ENCODE measurements at places on chromosomes 2 and 18.

DNA sequence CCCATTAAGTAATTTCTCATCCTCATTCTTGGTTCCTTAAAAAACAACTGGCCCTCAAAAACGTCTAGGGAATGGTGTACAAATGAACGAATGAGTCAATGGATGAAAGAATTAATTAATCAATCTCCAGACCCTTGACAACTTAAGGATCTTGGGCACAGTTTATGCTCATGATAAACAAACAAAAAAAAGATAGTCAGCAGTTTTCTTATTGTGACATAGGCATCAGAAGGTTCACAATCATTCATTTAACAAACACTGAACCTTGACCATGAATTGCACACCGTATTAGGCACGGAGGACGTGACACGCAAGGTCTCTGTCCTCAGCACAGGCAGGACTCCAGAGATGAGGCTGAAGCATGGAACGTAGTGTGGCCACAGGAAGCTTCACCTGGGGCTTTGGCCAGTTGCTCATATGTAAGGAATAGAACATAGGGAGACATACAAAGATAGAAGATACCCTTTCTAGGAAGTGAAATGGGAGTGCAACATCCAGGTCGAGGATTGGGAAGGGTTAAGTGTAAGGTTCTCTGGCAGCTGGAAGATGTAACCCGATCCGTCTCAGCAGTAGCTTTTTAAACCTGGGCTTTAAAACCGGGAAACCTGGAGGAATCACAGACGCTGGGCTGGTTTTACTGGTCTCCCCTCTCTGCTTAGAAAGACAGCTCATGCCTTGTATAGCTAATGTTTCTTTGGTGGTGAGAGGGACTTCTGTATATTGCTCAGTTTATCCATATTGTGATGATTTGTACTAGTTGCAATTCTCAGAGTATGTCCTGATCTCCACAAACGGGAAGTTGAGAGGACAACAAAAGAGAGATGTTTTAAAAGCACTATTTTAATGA is 8.9 kb upstream of the LTBP1 start:
- no peak for DNase-seq

DNA sequence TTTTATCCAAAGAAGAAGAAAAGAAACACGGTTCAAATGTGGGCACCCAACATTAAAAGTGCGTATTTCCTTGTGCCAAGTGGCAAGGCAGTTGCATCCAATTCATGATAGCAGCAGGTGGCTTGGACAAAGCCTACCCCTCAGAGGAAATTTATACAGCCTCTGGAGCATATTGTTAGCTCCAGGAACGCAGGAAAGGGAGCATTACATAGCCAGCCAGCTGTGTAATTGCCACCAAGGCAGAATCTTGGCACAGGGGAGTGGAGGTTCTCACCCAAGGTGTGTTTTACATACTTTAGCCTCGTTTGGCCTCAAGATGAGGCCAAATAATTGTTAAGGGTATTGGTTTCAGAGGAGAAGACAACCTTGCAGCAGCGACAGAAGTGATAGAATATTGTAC is 526.9 kb downstream of the TMEM182 start:
- no peak for DNase-seq

DNA sequence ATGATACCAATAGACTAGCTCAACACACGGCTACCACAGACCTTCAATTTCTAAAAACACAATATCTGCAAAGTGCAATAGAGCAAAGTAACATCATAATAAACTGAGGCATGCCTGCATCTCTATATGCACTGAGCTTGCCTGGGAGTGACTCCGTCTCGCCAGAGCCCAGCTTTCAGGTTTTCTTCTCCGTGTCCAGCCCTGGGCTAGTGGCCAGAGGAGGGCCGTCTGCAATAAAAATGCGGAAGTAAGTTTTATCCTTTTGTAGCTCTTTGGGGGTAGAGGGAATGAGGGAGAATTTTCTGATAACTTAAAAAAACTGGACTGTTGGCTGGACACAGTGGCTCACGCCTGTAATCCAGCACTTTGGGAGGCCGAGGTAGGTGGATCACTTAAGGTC is 41.0 kb upstream of the GPR17 start:
- DNase-seq = no peak

DNA sequence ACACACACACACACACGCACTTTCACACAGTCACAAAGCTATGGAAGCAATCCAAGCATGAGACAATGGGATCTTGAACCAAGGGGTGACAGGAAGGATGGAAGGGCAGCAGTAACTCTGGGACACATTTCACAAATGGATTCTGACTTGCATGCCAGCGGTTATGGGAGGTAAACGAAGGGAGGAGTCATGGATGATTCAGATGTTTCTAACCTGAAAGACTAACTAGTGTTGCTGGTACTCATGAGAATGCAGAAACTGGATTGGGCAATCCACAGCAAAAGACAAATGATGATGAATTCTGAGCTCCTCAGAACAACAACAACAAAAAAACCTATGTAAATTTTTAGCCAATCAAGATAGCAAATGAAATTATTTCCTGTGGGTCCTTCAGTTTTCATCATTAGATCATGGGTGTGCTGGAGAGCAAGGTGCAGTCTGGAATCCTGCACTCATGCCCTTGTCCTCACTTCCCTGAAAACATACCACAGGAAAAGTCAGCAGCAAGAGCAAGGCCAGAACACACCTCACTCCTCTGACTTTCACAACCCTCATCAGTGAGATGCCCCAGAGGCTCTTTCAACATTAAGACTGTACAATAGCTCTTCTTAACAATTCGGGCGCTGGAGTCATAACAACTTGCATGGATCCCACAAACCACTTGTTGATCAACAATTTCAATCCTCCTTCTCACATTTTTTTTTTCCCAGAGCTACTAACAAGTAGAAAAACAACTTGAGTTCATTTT is 32.6 kb downstream of the ABCA12 start:
- peak; percentile 93 for DNase-seq

DNA sequence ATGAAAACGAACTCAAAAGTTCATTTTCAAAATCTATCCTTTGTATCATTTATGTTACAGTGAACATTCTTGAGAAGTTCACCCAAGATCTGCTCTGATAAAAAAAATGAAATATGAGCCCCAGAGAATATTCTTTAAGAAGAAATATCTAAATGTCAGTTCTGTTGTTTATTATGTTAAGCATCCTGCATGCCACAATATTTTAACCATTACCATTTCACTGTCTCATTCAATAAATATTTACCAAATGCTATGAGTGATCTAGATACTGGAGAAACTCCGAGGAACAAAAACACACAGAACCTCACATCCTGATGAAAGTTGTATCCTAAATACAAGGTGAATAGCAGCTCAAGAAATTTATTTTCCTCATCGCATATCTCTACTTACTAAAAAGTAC is 170.2 kb downstream of the ZNF385B start:
- DNase-seq = no peak

DNA sequence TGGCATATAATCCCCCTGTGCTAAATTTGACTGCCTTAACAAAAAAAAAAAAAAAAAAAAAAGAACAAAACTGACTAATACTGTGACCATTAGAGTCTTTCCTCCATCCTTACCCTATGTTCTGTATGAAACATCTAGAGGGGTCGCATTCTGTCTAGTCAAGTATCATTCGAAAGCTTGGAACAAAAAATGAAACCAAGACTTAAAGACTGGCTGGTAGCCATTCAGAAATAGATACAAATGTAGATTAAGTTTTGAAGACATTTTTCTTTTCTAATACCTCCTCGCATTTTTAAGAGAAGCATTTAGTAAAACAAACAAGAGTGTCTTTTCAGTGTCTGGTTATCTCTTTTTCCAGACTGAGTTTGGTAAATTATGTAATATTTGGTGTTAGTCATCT is 66.7 kb downstream of the SPATS2L start:
- no peak for DNase-seq

DNA sequence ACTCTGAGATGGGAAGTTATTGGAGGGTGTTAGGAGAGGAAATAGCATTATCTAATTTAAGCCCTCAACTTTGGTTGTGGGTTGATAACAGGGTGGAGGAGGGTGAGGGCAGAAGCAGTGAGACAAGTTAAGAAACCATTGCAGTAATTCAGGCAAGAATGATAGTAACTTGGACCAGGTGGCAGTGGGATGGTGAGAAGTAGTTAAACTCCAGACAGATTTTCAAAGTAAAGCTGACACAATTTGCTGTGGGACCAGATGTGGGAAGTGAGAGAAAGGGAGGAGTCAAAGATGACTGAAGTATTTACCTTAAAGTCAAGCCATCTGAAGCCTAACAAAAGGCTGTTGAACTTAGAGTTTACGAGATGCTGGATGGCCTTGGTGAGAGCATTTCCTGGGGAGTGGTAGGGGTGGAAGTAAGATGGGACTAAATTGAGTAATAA is 163.2 kb upstream of the KLF7 start:
- no peak for DNase-seq

DNA sequence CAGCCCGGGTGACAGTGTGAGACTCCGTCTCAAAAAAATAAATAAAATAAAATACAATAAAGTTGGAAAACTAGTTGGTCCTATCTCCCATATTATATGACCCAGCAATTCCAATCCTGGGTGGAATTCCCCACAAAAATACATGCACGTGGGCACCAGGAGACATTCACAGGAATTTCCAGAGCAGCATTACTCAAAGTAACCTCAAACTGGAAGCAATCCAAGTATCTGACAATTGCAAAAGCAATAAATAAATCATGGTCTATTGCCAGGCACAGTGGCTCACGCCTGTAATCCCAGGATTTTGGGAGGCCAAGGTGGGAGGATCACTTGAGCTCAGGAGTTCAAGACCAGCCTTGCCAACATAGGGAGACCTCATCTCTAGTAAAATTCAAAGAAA is 101.2 kb upstream of the MAP4K4 start:
- peak; percentile 5 for DNase-seq

GRCh38 chr2:175684466-175684865 is 317.6 kb downstream of the LNPK start:
- no peak for DNase-seq
